ENCODE measurements at places on chromosomes 6 and 20.

DNA sequence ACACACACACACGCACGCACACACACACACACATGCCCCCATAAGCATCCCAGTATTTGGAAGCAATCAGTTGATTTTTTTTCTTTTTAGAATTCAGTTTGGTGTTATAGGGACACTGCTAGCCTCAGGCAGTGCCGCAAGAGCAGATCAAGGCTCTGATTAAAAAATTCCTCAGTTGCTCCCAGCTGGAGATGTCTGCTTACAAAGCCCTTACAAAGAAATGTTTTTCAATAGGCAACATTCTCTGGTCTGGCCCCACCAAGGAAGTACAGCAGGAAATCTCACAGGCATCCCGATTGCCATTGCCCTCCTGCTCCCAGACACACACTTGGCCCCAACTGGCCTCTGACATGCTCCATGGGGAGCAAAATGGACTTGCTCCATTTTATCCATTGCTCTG lies 22.9 kb upstream of the CD83 start:
- no peak for DNase-seq

- DNase-seq, result no peak
These were observed 1.2 kb downstream of the NANP start for GRCh38 chr20:25622450-25623224.

GRCh38 chr20:51376111-51376510 lies 166.4 kb downstream of the NFATC2 start:
- no peak for DNase-seq

- DNase-seq, result no peak
These were observed 42.0 kb upstream of the DSN1 start for GRCh38 chr20:36815454-36816091.

DNA sequence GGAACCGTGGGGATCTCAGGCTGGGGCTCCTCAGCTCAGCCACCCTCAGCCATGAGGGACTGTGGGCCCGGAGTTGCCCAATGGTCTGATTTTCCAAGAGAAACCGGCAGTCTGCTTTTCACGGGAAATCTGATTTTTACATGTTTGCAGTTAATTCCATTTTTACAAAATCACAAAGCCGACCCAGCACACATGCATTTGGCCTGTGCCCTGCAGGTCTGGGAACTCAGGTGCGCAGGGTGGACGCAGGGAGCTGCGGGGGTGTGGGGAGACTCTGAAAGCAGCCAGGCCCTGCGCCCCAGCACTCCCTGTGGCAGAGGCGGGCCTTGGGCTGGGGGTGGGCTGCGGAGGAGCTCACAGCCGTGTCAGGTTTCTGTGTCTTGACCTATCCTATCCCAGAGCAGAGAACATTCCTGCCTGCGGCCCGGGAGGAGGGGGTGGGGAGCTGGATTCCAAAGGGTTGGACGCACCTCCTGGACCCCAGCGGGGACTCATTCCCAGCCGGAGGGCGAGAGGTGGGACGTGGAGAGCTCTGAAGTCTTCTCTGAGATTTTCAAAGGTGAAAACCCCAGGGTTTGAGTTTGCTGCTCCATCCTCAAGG lies 60.6 kb downstream of the ADNP start:
- DNase-seq, result no peak
